ENCODE measurements at places on chromosomes 6 and 20.

DNA sequence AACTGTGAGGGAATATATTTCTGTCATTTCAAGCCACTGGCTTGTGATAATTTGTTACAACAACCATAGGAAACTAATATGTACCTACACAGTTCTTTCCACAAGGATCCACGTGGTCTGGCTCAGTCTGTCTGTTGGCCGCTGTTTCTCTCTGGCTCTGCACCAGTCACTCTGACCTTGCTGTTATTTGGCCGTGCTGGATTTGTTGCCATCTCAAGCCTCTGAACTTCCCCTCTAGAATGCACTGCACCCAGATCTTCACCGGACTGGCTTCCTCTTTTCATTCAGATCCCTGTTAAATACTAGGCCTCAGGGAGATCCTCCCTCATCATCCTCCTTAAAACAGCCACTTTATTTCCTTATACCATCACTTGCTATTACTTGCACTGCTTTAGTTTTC, 446.8 kb downstream of the TFAP2B start:
- DNase-seq, result no peak

DNA sequence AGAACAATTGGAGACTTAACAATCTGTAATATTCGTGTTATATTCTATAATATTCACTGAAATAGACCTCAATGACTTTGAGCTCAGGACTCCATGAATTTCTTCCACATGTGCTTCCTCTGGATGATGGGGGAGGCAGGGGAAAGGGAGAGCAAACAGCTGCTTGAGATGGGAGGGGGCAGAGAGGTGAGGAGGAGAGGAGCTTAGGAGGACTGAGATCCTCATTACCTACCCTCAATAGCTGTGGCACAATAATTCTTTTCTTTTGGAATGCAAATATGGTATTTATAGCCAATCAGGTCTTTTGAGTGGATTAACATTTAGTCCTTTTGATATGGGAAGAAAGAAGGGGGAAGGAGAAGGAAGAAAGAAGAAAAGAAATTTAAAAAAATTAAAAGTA, 64.1 kb upstream of the ZNF217 start:
- DNase-seq, result no peak

GRCh38 chr20:33373735-33374605, 27.3 kb downstream of the CDK5RAP1 start:
- DNase-seq, result peak; percentile 15

- no peak for DNase-seq
Observed at GRCh38 chr20:25313593-25313992, 65.7 kb downstream of the PYGB start.

GRCh38 chr20:38104285-38104684, 60.8 kb downstream of the TGM2 start:
- DNase-seq, result no peak

DNA sequence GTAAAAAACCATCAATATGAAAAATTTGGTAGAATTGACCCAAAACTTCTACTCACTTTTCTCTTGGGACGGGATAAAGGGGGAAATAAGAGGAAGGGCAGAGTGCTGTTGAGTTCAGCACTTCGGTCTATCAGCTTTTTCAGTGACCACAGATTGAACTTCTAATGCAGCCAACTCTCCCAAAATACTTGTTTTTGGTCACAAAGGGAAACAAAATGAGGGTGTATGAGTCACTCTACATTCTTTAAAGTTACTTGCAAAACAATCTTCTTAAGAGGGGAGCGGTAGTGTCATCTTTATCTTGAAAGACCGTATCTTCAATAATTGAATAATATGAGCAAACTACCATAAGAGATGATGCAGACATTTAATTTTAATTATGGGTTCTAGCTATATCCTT, 661.3 kb downstream of the CD109 start:
- DNase-seq, result peak; percentile 56

- DNase-seq, result no peak
Observed at GRCh38 chr6:19028201-19028600, 641.1 kb downstream of the RNF144B start.

DNA sequence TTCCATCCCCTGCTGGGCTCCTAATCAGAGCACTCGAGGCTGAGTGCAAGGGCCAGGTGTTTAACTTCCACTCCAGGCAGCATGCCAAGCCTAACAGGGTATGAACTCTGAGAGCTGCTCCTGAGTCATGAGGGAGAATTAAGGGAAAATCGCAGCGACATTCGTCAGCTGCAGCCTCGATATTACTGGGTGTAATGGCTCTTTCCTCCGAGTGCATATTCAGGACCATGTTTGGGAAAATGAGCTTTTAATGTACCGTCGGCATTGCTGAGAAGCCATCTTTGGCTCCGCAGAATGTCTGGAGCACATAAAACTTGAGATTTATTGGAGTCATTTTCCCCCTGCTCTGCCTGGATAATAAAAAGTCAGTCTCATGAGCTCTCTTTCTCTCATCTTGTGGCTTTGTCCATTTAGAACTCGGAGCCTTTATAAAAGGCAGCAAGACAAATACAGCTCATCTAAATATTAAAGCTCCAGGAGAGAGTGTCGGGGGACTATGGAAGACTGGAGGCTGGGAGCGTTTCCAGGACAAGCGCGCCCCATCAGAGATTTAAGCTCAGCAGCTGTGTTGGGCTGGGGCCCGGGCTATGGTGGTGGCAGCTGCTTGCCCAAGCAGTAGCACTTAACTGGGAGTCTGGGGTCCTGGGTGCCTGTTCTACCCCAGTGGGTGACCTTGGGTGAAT, 103.7 kb downstream of the TOX2 start:
- peak; percentile 82 for DNase-seq

DNA sequence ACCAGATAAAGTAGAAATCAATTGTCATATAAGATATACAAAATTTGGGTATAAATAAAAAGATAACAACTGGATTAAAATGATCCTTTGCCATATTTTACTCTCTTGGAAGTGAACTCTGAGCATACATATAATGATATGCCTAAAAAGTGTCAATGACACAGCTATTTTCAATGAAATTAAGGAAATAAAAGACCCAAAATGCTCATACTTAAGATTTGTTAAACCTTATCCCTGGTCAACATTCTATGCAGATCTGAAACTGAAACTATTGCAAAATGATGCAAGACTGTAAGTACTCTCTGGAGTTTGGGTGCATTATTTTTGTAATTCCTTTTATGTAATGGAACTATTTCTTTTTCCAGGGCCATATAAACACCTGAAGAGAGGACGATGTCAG, 119.0 kb upstream of the SGK1 start:
- DNase-seq, result peak; percentile 72

- DNase-seq, result no peak
Observed at GRCh38 chr20:32628960-32629530, 43.9 kb upstream of the NOL4L start.

- DNase-seq, result no peak
Observed at GRCh38 chr6:25142506-25142905, 136.7 kb upstream of the CARMIL1 start.

DNA sequence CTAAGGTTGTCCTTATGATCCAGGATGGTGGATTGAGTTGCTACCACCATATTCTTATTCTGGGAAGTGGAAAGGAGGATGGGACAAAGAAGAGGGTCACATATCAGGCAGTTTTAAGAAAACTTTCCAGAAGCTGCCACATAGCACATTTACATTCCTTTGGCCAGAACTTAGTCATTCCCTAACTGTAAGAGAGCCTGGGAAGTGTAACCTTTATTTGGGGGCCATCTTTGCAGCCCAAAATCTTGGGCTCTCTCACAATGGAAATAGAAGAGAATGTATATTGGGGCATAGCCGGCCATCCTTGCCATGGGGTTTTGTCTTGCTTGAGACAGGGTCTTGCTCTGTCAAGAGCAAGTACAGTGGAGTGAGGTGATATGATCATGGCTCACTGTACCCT, 8.4 kb downstream of the ZNF341 start:
- DNase-seq, result no peak

DNA sequence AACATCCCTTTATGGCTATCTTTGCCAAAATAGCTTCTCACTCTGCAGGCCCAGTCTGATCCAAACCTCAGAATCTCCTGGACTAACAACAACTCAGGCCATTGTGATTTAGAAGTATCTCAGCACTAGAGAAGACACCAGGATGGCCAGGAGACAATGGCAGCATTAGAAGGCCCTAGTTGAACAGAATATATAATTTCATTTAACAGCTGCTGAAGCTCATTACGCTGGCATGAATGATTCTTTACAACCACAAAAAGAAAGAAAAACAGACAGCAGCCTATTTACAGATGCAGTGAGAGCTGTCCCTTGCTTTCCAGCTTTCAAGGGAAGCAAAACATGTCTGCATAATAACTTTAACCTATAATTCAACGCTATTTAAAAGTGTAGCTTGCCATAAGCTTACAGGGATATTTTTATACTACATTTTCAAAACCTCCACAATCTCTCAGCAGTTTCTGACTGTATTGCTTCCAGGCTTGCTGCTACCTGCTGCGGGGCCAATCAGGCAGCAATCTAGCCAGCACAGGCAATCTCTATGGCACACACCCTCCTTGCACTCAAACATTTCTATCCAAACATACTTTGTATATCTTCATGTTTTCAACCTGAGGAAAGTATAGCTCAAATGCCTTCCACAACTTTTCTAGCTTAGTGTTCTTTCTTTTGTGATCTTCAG, 107.3 kb downstream of the OGFRL1 start:
- no peak for DNase-seq

DNA sequence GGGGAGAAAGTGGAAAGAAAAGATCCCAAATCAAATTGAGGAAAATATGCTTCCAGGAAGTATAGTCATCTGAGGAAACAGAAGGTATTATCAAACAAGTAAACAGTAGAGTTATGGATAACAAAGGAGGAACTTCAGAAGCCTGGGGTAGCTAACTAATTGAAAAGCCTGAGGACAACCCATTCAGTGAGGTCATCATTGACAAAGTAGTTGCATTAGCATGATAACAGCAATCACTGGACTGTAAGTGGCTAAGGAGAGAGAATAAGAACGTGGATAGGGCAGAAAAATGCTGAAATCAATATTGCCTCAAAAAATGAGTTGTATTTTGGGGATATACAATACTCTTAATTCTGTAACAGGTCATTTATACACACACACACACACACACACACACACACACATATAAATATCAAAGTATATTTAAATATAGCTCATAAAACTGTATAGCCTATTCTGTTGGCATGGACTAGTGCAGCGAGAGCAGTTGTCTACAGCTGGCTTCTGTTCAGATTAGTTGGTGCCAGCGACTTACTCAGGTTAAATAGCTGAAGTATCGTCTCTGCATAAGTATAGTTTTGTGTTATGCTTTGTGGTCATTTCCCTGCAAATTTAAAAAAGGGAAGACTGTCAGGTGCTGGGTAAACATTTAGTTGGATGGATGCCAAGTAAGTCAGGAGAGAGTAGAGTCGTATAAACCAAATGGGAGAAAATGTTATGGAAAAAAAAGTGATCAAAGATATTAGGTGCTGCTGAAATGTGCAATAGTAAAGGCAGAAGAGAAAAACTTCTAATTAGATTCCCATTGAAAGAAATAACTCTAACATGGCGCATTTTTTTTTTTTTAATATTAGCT, 33.8 kb upstream of the CTAGE9 start:
- no peak for DNase-seq

DNA sequence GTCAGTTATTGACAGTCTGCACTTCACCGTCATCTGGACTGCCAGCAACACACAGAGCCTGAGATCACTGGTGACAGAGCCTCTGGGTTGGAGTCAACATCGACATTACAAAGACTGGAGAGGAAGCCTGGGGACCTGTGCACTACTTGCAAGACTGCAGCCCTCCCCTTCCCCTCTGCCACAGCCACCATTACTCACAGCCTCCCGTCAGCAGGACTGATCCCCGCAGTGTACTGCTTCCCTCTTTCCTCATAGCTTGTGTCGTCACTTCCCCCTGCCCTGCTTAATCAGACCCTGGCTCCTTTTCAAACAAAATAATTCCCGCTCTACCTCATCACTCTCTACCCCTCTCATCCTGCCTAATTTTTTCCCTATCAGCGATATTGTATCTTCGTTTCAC, 235.5 kb upstream of the KCNQ5 start:
- DNase-seq, result peak; percentile 36

DNA sequence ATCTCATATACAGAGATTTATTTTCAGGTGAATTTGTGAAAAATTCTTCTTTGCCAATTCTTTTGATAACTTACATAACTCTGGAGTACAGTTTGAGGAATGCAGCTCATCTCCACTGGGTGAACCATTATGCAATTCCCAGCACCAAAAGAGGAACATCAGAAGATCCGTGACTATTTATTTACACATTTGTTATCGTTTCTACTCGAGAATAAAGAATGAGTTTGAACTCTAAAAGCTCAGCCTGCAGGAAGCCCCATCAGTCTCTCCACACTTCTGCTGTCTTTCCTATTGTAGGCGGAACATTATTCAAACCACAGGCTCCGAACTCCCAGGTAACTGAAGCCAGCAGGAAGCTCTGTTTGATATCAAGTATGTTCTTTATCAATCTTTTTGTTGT, 95.9 kb upstream of the IFNGR1 start:
- no peak for DNase-seq

DNA sequence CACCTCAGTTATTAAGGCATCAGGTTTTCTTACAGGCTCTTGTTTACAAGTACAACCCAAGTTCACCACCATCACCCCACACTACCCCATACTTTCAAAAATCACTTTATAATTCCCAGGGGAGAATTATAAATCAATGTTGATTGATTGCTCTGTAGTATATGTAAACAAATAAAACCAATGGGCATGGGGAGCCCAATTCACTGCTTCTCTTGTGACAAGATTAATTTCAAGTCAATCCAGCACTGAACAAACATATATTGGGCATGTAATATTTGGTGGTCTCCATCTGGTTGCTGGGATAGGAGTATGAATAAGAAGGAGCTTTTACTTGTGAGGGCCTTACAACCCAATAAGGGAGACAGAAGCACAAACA, 95.8 kb downstream of the CLVS2 start:
- no peak for DNase-seq

DNA sequence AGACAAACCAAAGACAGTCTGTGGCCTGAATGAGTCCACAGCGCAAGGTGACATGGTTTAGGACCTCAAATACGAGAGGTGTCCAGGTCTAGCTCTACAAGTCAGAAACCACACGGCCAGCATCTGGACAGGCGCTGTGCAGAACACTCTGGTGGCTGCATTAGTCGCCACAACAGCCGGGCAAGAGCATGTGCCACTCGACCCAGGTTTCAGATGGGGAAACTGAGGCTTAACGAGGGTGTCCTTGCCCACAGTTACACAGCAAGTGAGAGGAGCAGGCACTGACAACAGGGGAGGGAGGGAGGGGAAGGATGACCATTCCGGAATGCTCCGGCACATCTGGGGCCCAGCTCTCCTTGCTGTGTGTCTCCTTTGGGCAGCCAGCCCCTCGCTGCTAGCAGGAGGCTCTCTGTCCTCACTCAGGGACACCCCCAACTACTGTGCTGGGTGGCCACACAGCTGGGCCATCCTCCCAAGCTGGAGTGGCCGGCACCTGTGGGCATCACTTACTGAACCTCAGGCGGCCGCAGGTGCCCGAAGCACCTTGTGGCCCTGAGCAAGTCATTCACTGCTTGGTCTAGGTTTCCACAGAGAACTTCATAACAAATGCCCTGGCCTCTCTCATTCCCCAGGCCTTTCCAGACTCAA, 6.6 kb downstream of the DLL1 start:
- DNase-seq, result no peak

DNA sequence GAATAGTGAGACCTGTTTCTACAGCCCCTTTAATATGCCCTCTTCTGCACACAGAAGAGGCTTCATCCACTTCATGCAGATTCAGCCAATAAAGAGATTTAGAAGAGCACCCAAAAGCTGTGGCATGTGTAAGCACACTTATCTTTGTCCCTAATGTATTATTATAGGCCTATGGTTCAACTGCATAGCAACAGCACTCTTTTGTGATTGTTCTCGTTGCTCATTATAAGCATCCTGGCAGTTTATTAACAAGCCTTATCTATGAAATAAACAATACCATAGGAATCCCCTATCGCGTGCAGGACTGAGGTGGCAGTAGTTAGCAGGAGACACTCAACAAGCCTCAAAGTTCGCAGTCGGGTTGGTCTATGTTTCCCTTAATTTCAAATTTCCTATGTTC, 138.5 kb upstream of the BEND6 start:
- no peak for DNase-seq

All from fibroblast of the aortic adventitia (primary cell).